ENCODE measurements at places on chromosomes 11 and 22.

DNA sequence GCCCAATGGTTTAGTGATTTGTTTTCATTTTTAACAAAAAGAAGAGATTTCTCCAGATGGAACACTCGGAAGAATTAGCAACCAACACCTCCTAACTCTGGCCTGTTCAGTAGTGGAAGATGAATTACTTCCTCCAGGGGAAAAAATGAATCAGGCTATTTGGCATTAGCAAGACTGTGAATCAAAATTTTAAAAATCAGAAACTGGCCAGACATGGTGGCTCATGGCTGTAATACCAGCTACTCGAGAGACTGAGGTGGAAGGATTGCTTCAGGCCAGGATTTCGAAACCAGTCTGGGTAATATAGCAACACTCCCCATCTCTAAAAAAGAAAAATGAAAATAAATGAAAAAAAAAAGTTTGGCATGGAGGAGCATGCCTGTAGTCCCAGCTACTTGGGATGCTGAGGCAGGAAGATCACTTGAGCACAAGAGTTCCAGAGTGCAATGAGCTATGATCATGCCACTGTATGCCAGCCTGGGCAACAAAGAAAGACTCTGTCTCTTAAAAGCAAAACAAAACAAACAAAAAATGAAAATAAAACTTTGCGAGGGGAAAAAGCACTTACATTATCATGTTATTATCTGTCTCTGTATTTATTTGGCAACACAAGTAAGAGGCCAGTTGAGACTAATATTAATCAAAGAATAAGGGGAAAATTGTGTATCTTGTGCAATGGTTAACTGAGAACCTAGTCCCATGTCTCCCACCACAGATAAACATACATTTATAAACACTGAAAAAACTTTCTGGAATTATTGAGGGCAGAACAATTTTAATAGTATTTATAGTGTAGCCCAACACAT is 796.3 kb upstream of the ANO3 start:
- DNase-seq, result no peak

DNA sequence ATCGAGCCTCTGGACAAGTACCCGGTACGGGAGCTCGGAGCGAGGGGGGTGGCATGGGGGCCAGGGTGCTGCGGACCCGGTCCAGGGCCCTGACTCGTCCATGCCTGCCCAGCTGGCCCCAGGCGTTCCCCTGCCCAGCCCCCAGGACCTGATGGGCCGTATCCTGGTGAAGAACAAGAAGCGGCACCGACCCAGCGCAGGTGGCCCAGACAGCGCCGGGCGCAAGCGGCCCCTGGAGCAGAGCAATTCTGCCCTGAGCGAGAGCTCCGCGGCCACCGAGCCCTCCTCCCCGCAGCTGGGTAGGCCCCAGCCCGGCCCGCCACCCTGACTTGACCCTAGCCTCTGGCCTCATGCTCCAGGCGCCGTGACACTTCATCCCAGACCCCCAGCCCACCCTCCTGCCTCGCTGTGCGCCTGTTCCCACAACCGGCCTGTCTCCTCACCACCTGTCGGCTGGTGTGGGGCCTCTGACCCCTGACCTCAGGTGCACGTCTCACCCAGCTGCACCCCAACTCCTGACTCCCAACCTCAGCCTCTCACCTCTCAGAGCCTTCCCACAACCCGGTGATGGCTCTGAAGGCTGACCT is 7.7 kb downstream of the PLCB3 start:
- no peak for DNase-seq

DNA sequence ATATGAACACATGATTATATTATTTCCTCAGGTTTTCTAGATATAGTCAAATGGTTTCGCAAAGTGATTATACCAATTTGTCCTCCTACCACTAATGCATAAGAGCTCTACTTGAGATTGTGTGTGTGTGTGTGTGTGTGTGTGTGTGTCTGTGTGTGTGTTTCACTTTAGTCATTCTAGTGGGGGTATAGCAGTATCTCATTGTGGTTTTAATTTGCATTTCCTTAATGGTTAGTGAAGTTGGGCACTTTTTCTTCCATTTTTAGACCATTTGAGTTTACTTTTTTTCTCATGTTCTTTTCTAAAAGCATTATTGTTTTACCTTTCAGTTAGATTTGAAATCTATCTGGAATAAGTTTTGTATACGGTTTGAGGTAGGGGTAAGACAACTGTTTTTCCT is 12.9 kb downstream of the CAPN5 start:
- DNase-seq, result no peak

GRCh38 chr11:1922481-1923081 is 3.1 kb downstream of the TNNT3 start:
- no peak for DNase-seq

- no peak for DNase-seq
Observed at GRCh38 chr11:69001243-69002081, 11.6 kb downstream of the MRGPRF start.

GRCh38 chr11:83068568-83068967 is 3.1 kb downstream of the RAB30 start:
- no peak for DNase-seq

GRCh38 chr22:18148293-18148965 is 1.5 kb upstream of the USP18 start:
- no peak for DNase-seq

- no peak for DNase-seq
Observed at GRCh38 chr11:10742460-10743208, 8.4 kb upstream of the CTR9 start.

- DNase-seq, result no peak
Observed at GRCh38 chr22:16932577-16932976, 75.4 kb downstream of the GAB4 start.

GRCh38 chr11:63961608-63962412 is 12.6 kb upstream of the COX8A start:
- no peak for DNase-seq

GRCh38 chr11:84780689-84781293 is 846.4 kb downstream of the DLG2 start:
- DNase-seq, result no peak

- no peak for DNase-seq
Observed at GRCh38 chr11:68383976-68384501, 71.6 kb downstream of the LRP5 start.

GRCh38 chr11:127472505-127472904 is 471.9 kb upstream of the KIRREL3 start:
- DNase-seq, result no peak

DNA sequence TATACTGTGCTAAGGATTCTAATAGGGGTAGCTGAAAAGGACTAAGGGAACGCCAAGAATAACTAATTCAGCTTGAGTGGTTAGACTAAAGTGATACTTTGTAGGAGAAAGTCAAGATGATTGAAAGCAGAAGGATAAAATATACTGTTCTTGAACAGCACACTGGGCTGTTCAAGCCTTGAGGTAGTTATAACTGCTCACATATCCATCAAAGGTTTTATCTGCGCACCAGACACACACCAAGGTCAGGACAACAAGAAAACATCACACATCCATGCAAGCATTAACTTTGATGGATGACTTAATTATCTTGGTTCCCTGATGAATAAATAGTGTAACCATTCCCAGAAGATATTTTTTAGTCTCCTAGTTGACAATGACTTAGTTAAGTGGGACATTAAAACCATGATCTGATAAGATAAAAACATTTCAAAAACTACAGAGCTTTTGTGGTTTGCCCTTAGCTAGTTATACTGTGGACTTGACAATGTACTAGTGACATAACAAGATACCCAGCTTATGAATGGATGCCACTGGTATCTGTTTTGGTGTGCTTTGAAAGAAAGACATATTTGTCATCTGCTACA is 728.9 kb downstream of the JRKL start:
- DNase-seq, result no peak

DNA sequence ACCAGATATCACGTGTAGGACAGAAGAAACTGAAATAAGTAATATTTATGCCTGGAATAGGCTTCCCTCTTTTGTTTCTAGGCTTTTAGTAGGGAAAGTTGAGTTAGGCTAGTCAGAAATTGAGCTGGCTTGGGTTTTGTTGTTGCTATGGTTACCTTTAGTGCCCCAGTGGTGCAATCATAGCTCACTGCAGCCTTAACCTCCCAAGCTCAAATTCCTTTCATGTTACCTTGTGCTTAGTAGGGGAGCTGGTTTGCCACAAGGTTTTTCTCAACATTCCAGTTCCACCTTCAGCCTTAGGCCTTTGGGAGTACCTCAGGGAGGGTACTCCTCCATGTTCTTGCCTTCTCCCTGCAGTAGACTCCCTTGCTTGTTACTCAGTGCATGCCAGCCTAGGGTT is 69.1 kb upstream of the SUSD2 start:
- DNase-seq, result no peak

DNA sequence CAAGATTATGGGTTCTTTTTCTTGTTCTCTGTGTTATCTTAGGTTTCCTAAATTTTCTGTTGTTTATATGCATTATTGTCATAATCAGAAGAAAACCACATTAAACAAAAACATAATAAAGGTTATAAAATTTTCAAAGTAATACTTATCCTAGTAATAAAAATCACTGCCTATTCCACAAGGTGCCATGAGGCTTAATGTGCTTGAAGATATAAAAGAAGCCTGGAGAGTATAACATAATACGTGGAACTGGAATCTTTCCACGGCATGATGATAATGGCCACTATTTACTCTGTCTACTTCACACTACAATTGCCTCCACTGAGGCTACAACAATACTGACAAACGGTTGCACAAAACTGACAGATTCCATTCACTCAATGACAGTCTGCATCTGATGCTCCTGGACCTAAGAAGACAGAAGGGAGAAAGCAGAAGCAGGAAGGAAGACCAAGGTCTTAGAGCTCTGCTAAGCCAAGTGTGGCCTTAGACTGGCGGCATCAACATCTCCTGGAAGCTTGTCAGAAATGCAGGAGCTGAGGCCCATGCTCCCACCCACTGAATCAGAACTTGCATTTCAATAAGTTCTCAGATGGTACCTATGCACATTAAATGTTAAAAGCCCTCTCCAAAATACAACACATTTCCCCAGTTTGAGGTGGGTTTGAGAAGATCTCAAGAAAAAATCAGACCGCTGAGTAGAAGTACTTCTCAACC is 13.1 kb downstream of the TENM4 start:
- no peak for DNase-seq

DNA sequence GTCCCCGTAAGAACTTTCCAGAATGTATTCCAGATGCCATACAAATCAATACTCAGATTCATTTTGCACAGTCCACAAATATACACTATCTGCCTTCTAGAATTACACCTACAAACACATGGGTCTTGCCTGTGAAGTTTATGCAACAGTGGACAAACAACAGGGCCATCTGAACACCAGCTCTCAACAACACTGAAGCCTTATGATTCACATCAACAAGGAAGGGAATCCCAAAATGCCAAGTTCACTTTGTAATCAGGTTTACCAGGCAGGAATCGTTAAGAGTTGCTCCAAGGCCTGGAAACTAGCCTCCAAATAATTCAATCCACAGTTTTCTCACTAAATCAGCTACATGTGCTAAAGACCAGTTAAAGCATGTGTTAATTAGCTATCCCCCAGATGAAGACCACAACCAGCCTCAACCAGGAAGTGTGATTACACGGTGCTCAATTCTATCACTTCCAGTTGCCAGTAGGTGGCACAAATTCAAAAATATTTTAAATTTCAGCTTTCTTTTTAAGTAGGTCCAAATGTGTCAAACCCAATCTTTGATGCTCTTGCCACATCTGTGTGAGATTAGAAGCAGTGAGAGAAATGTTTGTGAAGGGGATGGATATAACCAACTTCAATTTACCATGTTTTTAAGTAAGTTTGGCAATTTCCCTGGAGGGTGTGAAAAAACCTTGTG is 139.1 kb upstream of the BDNF start:
- no peak for DNase-seq

- no peak for DNase-seq
Observed at GRCh38 chr22:48146426-48146825, 1384.0 kb downstream of the TBC1D22A start.

GRCh38 chr11:14852571-14853177 is 39.4 kb downstream of the CYP2R1 start:
- DNase-seq, result no peak

GRCh38 chr11:47183969-47184368 is 2.3 kb downstream of the PACSIN3 start:
- no peak for DNase-seq

DNA sequence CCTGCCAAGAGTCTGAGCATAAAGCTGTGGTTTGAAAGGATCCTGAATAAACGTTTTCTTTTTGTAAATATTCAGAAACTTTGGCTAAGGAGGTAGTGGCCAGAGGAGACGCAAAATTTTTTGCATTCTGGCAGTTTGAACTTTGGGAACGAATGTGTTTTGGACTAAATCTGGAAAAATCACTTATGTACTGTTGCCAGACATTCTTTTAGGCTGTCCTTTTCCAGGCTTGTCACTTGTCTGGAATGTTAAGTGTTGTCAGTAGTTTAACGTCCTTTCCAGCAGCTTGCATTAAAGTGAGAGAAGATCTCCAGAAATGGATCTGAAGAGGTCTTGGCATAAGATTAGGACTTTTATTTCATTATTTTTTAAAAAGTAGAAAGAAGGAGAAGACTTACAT is 18.5 kb downstream of the SPECC1L start:
- no peak for DNase-seq

GRCh38 chr11:110172468-110173065 is 79.4 kb downstream of the ZC3H12C start:
- no peak for DNase-seq

Measured in esophagus squamous epithelium (tissue), 5 donors.